ENCODE measurements at places on chromosomes 7 and 10.
A peak's percentile ranks its signal among the peaks of the same experiment; 100 is the strongest.

DNA sequence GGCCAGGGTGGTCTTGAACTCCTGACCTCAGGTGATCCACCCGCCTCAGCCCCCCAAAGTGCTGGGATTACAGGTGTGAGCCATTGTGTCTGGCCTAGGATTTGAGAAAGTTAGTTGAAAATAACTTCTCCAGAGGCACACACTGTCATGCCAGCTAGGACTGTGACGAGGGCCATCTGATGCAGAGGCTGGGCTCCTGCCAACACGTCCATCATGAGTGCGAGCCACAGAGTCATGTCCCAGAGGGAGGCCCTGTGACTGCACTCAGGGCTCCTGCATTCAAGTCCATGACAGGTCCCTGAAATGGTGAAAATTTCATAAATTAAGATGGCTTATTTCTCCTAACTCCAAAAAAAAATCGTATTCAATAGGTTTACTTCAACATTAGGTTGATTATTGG is 17.1 kb downstream of the C10orf120 start:
- no peak for DNase-seq

GRCh38 chr7:19206721-19207120 is 61.5 kb upstream of the FERD3L start:
- DNase-seq: no peak

GRCh38 chr10:57905861-57906260 is 361.8 kb downstream of the IPMK start:
- DNase-seq: no peak

- DNase-seq: no peak
These were observed 23.1 kb downstream of the MDFIC start for GRCh38 chr7:114944745-114945625.

DNA sequence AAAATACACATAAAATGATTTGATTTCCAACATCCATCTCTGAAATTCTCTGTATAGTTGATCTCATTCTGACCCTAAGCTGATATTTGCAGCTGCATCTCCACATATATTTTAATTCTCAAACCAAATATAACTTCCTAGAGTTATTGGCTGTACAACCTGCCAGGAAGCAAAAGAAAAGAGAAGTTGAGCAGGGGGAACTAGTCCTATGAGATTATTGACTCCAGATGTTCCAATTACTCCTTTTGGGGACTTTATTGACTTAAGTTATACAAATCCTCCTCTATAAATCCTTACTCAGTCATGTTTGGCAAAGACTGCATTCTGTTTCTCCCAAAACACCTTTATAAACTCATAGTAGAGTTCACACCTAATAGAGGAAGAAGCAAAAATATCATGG is 599.4 kb upstream of the ANKRD30A start:
- no peak for DNase-seq

GRCh38 chr10:62093863-62094291 is 174.8 kb downstream of the RTKN2 start:
- no peak for DNase-seq

- no peak for DNase-seq
These were observed 323.0 kb upstream of the AOAH start for GRCh38 chr7:37047260-37047659.

- no peak for DNase-seq
These were observed 278.8 kb upstream of the PPP2R2D start for GRCh38 chr10:131621784-131622624.

DNA sequence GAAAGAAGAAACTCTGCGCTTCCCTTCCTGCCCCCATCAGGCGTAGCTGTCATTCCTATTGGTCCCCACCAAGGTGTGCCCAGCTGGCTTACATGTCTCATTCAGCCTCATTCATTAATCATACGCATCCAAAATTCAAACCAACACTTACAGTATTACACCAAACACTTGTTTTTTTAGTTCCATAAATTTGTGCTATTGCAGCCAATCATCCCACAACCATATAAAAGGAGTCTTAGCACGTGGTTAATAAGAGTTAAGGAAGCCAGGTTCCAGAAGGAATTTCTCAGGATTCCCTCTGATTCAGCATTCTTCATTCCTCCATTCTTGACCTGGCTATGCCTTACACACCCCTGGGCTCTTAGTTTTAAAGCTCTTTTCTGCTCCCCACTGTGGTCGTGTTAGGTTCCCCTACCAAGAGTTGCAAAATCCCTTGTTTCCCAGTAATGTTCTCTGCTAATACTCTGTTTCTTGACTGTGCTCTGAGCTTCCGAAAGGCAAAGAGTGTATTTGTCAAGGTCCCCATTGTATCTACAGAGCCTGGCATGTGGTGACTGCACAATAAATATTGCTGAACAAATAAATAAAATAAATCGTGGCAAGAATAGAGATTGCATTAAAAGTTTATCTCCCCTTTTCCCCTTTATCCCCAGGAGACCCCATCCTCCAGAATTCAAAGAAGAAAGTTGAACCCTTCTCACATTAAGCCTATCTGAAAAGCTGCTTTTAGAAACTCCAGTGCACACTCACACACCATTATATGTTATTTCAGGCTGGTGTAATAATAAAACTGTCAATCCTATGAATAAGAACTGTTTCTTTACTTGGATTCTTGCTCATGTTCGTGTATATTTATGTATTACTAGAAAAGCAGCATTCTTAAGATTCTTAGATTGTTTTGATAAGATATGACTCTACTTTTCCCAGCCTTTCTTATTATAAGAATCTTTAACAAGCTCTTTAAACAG is 514.4 kb downstream of the INHBA start:
- no peak for DNase-seq

DNA sequence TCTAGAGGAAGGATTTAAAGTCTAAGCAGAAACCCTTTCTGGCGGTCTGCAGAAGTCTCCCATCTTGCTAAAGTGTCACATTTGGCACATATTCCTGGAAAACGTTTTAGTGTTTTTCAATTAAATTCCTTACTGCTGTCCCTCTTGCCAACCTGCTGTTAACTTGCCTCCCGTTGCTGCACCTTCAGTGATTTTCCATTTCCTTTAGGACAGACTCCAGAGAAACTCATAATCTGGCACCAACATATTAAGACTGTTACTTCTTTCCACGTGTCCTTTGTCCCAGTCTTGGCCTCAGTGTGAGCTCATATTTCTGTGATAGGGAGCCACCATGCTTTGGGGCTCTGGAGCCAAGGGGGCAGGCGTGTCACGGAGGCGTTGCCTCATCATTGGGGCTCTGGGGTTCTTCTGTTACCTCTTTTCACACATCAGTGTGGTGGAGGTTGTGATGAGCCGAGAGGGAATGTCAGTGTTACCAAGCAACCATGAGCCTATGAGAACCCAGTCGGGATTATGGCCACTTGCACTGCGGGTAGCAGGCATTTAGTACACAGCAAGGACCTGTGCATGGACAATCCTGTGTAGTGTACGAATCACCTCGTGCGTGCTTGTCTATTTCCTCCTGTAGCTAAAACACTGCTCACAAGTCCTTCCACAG is 26.0 kb upstream of the ZNF32 start:
- DNase-seq: no peak

- DNase-seq: no peak
These were observed 25.9 kb upstream of the CDK13 start for GRCh38 chr7:39924122-39924521.

- DNase-seq: no peak
These were observed 182.2 kb downstream of the ST7 start for GRCh38 chr7:117135553-117135891.

DNA sequence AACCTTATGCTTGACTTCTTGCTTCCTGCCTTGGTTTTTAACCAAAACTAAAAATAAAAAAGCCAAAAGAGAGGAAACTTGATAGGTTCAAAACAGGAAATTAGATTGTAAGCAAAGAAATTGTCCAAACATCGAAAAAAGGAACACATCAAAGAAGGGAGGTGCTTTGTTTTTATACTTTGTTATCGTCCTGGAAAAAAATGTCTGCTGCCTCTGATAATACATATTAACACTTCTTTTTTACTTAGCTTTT is 286.6 kb upstream of the C7orf33 start:
- DNase-seq: no peak

GRCh38 chr10:34031400-34031799 is 696.9 kb upstream of the NRP1 start:
- DNase-seq: no peak

DNA sequence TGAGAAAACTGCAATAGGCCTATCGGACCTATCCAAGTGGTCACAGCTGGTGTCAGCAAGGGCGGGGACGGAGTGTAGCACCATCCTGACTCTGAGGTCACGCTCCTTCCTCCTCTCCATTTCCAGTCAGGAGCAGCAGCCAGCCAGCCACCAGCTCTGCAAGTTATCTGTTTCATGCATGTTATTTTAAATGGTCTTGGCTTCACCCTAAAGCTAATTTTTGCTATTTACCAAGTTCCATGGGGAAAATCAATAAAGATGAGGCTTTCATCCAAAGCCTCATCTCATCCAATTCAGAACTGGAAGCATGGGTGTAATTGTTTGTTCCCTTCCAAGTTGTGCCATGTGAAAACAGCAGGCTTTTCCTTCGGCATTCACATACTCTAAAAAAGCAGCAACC is 49.3 kb downstream of the ICA1 start:
- DNase-seq: no peak

DNA sequence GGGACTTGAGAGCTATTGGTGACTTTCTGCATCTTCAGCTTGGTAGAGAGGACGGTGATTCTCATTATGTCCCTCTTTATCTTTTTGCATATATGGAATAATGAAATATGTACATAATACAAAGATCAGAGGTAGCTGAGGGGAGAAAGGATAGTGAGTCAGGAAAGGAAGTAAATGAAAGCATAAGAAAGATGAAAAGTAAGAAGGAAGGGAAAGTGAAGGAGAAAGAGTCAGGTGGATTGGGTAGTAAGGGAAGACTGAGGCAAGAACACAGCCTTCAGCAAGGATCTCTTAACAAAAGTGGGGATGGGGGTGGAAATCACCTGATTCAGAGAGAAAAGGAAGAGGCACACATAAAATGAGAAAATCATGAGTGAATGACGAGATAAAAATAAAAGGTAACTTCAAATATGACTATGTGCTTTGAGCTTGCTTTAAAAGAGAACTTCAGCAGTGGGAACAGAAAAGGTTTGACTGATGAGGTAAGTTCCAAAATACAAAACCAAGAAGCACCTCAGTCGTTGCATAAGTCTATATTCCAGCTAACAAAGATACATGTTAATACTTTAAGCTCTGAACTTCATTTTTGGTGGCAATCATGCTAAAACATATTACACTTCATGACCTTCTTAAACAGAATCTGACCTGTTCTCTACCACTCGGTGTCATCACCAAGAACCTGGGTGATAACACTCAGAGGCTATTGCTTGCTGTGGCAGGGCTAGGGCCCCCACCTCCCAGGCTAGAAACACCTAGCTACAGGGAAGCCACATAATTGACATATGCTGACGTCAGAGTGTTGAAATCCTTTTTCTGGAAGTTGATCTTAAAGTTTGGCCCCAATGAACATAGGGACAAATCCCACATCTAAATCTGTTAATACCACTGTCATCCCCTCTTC is 32.9 kb downstream of the NRCAM start:
- no peak for DNase-seq

DNA sequence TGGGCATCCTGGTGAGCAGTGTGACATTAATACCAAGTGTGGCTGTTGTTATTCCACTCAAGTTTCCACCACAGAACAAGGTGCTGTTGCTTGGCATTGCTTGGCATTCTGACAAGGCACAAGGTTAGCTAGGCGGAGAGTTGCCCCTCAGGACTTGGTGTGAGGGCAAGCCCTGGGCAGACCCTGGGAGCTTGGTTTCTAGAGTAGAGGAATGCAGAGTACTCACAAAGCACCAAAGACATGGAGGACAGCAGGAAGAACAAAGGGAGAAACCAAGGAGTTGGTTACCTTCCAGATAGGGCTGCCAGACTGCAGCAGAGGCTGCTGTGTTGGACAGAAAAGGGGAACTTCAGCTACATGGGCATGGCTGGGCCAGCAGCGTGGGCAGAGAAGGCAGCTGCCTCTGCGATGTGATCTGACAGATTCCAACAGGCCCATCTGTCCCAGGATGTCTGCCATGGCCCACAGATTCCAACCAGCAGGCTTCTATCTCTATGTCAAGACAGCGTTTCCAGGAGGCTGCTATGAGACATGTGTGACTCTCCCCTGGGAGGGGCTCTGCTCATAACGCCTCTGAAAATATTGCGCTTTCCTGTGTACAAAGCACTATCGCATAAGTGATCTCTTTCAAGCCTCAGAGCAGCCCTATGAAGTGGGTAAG is 1.8 kb downstream of the GOLGA7B start:
- DNase-seq: no peak

DNA sequence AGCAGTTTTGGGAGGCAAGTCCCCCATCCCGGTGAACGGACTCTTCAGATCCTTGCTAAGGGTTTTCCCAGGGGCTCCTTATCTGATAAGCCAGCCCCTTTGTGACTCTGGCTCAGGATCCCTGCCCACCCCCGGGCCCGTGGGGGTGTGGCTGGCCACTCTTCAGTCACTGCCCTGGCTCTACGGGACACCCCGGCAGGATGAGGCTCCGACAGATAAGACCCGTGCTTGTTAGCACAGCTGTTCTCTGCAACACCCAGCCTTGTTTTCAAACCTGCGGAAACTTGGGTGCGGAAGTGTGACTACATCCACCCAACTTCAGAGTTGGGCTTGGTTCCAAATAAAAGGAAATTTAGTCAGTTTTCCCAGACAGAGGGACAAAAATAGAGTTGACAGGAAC is 66.7 kb upstream of the PODXL start:
- no peak for DNase-seq

GRCh38 chr10:49347342-49347741 is 48.4 kb downstream of the C10orf71 start:
- DNase-seq: no peak

- DNase-seq: no peak
These were observed 69.0 kb upstream of the TNRC18 start for GRCh38 chr7:5492636-5493020.

DNA sequence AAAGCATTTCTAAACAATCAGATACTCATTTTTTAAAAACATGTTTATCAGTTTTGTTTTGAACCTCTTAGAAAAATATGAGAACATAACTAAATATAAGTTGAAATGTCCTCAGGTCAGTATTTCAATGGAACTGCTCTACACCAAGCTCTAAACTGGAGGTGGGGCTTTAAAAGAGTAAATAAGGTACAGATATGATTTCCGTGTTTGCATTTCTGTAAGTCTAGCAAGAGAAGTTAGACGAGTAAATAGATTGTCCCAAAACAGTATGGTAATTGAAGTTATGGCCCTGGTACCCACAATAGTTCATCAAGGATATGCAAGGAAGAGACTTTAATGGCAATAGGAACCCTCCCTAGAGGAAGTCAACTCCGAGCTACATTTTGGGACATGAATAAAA is 115.1 kb upstream of the AKR1E2 start:
- no peak for DNase-seq

DNA sequence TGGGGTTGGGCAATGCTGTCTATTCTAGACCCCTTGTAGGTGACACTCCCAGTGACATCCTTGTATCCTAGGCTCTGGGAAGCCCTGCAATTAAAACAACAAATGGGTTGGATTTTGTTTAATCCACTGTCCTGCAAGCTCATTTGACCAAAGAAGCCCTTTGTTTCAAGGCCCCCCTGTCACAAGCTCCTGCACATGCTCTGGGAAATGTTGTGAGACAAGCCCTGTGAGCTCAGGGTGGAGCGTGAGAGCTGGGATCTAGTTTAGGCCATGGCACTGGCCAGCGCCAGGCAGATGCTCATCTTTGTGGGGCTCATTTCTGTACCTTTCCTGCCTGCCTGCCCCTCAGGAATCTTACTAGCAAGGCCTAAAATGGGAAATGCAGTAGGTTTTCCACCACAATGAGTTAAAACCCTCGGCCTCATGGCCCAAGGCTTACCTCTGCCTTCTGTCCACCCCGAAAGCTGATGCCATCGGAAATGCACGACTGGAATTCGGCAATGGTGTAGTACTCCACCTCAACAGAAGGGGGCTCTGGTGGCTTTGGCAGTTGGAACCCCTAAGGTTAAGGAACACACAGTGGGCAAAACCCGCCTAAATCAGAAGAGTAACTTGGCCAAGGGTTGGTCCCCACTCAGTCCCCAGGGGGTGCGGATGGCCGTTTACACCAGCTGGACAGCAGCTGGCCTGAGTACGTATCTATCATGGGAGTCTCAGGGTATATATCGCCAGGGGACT is 112.0 kb downstream of the NEURL1 start:
- peak; percentile 74 for DNase-seq

Data from GM19239 (cell line).